ENCODE measurements at places on chromosomes 3 and 15.

DNA sequence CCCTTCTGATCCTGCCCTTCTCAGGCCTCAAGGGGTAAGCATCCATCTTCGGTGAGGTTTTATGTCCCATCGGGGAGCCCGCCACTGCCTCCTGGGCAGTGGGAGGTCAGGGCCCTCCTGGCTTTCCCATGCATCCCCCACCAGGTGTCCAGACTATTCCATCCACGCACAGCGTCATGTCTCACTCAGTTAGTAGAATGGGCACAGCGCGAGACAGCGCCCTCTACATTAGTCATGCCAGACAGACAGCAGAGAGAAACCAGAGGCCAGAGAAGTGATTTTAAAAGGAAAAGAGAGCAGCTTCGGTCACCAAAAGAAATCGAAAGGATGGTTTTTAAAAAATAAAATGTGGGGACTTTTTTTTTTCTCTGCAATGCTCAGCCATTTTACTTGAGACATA is 49.8 kb downstream of the ZDHHC3 start:
- no peak for DNase-seq

DNA sequence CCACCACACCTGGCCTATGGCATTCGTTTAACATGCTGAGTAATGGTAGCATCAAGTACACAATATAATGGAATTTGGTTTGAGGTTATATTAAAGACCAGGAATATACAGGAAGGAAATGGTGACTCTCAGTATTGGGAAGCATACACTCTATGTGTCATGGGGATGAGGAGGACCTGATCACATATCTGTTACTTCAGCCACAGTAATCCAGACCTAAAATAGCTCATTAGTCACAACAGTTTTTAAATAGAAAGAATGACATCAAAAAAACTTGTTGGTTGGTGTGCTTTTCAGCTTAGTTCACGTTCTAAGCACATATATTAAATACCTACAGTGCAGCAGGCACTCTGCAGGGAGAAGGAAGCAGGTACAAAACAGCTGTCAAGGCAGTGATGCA is 52.5 kb upstream of the ATP2C1 start:
- DNase-seq = no peak

DNA sequence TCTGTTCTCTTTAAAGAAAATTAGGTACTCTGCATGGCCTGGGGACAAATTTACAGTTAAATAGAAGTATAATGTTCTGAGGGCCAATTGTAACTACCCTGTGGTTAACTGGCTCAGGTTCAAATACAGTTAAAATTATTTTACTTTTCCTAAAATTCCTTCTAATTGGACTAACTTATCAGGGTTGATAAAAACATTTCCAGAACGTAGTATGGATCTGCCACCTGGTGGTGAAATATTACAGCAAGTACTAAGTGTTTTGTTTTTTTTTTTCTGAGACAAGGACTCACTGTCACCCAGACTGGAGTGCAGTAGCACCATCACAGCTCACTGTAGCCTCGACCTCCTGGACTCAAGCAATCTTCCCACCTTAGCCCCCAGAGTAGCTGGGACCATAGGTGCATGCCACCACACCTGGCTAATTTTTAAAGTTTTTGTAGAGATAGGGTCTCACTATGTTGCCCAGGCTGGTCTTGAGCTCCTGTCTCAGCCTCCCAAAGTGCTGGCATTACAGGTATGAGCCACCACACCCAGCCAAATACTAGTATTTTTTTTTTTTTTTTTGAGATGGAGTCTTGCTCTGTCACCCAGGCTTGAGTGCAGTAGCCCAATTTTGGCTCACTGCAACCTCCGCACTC is 29.2 kb downstream of the NEO1 start:
- no peak for DNase-seq

DNA sequence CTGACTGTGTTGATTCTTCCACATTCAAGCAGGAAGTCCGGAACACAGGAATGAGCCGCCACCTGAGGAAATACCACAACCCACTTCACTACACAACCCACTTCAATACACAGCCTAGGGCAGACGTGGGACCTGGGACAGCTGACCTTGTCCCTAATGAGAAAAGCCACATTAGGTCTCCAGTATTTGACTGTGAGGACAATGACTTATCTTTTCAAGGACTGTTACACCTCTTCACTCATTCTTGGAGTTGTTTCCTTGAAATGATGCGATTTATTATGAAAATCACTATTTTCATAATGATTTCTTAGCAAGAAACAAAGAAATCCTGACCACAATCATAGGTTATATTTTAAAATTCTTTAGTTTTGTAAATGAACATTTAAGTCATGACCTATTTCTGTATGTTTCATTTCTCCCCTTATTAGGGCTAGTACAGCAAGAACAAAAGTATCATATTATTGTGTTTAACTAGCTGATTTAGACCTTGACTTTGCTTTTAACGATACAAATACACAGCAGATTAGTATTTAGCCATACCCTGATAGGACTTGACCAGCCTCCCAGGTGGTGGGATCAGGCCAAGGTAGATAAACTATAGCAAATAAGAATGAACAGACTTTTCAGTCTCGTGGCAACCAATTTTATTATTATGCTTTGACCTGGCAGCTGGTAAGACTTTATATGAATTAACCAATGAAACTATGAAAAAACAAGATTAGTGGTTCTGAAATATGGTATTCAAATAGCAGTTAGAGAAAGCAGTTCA is 6.0 kb downstream of the RAB27A start:
- DNase-seq = no peak

DNA sequence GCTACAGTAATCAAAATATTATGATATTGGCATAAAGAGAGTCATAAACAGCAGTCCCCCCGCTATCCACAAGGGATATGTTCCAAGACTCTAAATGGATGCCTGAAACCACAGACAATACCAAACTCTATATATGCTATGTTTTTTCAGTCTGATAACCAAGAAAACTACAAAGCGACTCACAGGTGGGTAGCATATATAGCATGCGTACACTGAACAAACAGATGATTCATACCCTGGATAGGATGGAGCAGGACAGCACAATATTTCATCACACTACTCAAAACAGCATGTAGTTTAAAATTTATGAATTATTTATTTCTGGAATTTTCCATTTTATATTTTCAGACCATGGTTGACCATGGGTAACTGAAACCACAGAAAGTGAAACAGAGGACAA is 87.0 kb upstream of the PPP2R3A start:
- DNase-seq = no peak

DNA sequence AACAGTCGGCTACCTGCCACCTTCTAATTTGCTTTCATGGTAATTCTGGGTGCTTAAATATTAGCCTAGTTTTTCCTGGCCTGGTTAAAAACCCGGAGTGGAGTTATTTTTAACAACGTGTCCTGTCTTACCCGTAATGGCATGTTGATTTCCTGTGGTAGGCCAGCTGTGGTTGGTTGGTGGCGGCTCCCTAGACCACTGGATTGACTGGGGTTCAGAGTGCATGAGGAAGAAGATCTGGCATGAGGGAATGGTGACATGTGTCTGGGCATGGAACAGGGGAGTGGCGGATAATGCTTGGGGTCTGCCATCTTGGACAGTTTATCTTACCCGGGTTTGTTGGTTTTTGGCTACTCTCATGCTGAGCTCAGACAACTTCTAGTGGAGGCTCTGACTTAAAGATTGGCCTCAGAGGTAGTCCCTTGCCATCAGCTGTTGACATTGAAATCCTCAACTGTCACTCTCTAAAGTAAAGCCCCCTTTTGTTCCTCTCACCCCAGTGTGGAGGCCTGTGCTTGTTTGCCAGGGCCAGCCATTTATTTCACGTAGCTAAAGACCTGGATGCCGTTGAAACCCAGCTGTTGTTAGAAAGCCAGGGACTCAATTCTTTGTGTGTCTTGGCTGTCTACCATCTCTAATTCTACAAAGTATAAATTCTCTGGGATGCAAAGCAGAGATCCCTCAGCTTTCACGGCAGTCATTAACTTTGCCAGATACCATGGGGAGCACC is 81.6 kb downstream of the DNASE1L3 start:
- no peak for DNase-seq

DNA sequence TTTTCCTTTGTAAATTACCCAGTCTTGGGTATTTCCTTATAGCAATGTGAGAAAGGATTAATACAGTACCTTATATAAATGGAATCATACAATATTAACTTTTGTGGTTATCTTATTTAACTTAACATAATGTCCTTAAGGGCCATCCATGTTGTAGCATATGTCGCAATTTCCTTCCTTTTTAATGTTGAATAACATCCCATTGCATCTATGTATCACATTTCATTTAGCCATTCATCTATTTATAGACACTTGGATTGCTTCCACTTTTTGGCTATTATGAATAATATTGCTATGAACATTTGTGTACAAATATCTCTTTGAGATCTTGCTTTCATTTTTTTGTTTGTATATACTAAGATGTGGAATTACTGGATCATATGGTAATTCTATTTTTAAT is 342.2 kb downstream of the PDCD6IP start:
- DNase-seq = no peak

- no peak for DNase-seq
Measured at GRCh38 chr3:172224560-172225214, 185.3 kb downstream of the FNDC3B start.

DNA sequence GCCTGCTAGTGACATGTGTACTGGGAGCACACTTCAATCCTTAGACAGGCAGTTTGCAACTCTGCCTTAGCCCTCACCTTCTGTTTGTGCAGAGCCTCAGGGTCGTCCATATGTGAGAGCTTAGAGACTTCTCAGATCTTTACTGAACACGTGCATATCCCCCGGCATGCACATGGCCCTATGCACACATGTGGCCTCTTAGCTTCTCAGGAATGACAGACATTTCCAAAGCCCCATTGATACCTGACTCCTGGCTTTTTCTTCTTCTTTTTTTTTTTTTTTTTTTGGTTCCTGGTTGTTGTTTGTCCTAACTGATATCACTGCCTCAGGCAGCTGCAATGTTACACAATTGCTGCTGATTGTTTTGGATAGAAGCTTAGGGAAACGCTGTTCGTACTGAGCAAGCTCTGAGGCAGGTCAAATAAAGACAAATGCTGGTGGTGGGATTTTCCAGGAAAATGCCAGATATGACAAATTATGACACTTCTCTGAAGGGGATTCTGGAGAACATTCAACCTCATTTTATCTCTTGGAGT is 107.2 kb upstream of the RGMA start:
- DNase-seq = no peak

- no peak for DNase-seq
Measured at GRCh38 chr3:124329723-124330122, 337.8 kb upstream of the ROPN1 start.

- no peak for DNase-seq
Measured at GRCh38 chr3:32821686-32822296, 4.0 kb downstream of the TRIM71 start.

DNA sequence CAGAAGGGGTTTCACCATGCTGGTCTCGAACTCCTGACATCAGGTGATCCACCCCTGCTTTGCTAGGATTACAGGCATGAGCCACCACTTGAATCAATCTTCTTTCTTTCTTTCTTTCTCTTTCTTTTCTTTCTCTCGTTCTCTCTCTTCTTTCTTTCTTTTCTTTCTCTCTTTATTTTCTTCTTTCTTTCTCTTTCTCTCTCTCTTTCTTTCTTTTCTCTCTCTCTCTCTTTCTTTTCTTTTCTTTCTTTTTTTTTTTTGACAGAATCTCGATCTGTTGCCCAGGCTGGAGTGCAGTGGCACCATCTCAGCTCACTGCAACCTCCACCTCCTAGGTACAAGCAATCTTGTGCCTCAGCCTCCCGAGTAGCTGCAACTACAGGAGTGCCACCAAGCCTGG is 37.9 kb upstream of the PIK3CB start:
- no peak for DNase-seq

DNA sequence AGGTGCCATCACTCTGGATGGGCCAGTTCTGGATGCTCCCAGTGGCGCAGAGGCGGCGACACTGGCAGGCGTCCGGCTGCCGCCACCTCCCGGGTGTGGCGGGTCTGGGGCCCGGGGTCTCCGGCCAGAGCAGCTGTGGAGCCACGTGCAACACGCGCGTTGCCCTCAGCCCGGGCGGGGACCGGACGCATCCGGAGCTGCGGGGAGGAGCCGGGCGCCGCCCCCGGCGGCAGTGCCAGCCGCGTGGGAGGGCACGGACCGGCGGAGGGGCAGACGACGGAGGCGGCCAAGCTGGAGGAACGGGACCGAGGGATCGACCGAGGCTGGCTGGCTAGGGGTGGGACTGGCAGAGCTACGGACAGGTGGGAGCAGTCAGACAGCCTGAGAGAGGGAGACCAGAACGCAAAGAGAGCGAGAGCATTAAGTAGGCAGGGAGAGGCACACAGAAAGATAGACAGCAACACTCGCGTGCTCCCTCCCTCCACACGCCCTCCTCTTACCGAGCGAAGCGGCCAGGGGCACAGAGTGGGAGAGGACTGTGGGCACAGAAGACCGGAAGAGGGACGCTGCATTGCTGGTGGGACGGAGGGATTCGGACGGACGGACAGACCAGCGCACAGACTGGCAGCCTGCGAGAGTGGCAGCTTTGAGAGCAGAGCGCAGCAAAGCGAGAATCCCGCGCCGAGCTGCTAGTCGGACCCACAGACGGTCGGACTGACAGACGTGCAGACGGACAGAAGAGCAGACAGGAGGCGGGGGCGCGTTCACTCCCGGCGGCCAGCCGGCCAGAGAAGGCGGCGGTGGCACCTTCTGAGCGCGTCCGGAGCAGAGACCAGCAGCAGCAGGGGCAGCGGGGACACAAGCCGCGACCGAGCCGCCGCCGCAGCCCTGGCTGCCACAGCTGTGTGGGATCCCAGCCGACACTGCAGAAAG is at the start of gene ARPP21:
TSS of gene ARPP21 (plus strand) at position 272 of the 933 bp plus-strand sequence. CDS start 42,227 bp downstream, outside the sequence.
- no peak for DNase-seq

GRCh38 chr3:136844724-136845123 is 17.3 kb upstream of the NCK1 start:
- DNase-seq = no peak

GRCh38 chr3:13657660-13658435 is 108.9 kb downstream of the FBLN2 start:
- peak; percentile 59 for DNase-seq

DNA sequence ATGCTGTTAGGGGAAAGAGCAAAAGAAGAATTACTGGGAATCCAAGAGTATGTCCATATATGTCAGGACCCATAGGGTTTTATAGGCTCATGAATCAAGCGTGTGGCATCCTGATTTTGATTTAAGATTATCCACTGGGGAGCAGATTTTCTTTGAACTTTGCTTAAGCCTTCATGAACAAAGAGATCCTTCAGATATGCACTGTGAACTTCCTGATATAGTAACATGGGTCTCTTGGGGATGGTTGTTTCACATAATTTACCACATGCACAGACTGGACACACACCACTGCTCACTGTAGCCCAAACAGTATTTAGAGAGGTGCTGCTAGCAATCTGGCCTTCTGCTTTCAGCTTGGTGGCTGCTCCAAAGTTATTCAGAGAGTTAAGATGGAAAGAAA is 200.9 kb upstream of the ZPLD1 start:
- no peak for DNase-seq

All from activated T-cell treated with anti-CD3 and anti-CD28 coated beads for 24 hours (primary cell).